Lung (tissue), 17 donors: ENCODE measurements at places on chromosomes 16 and 17.

GRCh38 chr16:4664538-4665418 lies 28.6 kb upstream of the NUDT16L1 start:
- DNase-seq = no peak

GRCh38 chr16:69775563-69775962 lies 13.4 kb downstream of the WWP2 start:
- DNase-seq = no peak

- no peak for DNase-seq
These were observed 266.0 kb downstream of the SNX29 start for GRCh38 chr16:12242516-12242915.

DNA sequence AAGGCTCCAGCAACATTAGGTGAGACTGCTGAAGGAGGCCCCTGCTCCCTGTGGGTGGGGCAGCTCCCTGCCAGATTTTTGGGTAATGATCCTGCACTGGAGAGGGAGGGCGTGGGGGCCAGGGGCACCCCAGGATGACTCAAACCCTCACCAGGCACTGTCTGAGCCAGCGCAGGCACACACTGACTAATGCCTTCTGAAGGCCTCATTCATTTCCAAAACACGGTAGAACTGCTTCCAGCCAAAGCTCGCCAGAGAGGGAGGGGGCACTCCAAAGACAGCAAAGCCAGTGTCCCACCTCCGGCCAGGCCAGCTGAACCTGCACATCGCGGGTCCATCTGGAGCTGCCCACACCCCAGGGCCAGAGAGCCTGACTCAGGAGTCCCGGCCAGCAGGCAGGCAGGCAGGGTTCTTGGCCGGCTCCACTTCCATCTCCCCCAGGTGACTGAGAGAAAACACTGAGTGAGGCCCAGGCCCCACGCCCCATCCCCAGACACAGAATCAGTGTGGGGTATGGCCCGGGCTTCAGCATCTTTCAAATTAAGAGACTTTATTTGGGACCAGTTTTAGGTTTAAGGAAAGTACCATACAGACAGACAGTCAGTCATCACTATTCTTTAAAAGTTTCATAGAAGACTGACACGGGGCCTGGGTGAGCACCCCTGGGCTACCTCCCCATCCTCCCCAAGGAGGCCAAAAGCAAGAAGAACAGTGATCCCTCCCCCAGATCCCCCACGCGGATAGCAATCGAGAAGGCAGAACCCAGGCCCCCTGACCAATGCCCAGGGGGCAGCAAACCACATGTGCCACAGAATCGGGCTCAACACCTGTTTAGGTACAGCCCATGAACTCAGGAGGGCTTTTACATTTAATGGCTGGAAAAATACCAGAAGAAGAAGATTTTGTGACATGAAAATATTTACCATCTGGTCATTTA lies 2.3 kb downstream of the PIEZO1 start:
- DNase-seq = no peak

GRCh38 chr17:69812240-69812837 lies 262.7 kb upstream of the KCNJ16 start:
- DNase-seq = no peak

- no peak for DNase-seq
These were observed 285.2 kb downstream of the CPPED1 start for GRCh38 chr16:12518241-12519175.
